ENCODE measurements at places on chromosomes 4 and X.
A peak's percentile ranks its signal among the peaks of the same experiment; 100 is the strongest.

DNA sequence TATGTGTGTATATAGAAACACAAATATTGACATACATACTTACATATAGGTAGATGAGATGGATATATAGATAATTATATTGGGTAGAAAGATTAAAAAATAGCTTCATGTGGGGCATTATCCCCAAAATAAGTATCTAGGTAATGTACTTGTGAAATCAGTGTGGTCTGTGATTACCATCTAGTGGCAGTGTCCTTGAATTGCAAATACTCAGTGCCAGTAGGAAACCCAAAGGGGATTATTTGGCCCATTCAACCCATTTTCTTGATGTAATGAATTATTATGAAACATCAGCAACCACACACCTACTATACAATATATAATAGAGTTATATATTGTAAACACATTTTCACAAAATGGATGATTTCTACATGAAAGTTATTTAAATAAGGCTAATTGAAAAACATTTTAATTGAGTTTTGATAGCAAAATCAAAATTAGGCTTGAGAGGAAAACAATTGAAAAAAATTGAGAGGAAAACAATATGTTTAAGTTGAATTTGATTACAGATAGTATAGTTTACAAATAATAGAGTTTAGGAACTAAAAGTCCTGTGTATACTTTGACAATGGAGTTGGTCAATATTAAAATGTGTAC, 389.4 kb downstream of the GALNTL6 start:
- DNase-seq = peak; percentile 1

GRCh38 chr4:188960411-188961093, 821.3 kb downstream of the TRIML1 start:
- DNase-seq = no peak

GRCh38 chr4:122759639-122760310, 27.3 kb downstream of the BBS12 start:
- no peak for DNase-seq

DNA sequence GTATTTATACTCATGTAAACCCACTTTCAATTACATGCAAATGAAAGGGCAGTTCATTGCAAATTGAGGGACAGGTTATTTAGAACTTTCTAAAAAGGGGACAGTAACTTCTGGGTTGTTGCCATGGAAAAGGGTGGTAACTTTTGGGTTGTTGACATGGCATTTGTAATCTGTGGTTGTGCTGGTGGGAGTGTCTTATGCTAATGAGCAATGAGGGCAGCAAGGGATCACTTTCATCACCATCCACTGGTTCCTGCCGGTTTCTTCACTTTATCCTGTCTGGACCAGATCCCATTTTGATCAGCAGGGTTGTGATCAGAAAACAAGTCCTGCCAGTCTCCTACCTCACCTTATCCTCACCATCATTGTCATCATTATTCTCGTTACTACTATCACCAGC, 32.0 kb downstream of the EVC start:
- no peak for DNase-seq

GRCh38 chrX:25226151-25226550, 210.4 kb upstream of the ARX start:
- no peak for DNase-seq

DNA sequence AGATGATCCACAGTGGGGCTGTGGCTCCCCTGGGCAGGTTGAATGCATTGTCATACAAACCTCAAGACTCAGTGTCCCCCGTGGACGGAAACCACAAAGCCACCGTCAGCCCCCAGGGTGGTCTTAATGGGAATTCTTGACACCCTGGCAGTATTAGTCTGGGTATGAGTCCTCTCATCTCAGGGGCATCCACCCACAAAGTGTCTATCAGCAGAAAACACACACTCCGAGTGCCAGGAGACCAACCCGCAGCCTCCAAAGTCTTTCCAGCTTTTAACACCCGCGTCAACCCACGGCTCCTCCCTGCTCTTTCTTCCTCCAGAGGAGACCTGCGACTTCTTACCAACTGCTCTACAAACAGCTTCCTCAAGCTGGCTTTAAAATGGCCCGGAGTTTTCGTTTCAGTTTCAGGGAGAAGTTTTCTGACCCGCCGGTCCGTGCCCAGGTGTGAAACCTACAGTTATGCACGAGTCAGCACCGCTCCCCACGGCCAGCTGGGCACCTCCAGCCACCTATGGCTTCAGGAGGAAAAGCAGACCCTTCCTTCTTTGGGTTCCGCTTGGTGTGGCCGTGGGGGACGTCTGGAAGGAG, 14.4 kb upstream of the ASMTL start:
- no peak for DNase-seq

DNA sequence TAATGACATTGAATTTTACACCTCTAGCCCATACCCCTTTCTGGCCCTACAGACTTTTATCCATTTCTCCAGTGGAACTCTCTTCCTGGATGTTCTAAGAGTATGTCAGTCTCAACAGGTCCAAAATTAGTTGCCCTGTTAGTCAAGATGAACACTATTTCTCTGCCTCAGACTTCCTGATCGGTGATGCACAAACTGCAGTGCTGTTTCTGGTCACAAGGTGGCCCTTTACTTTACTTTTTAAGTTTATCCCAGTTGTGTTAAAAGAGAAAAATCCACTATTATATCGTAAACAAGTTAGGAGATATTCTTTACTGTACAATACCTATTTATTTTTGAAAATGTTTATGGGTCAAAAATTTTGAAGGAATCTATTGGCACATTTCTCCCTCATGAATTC, 13.1 kb downstream of the TCEAL7 start:
- peak; percentile 22 for DNase-seq

- DNase-seq = no peak
These were observed 14.0 kb upstream of the TAPT1 start for GRCh38 chr4:16240300-16240699.

Measured in RPMI7951 (cell line).